ENCODE measurements at places on chromosomes 13 and 19.

- DNase-seq, result no peak
Observed at GRCh38 chr13:51006067-51006845, 96.7 kb downstream of the RNASEH2B start.

- DNase-seq, result no peak
Observed at GRCh38 chr13:63910511-63910910, 2494.9 kb upstream of the PCDH20 start.

DNA sequence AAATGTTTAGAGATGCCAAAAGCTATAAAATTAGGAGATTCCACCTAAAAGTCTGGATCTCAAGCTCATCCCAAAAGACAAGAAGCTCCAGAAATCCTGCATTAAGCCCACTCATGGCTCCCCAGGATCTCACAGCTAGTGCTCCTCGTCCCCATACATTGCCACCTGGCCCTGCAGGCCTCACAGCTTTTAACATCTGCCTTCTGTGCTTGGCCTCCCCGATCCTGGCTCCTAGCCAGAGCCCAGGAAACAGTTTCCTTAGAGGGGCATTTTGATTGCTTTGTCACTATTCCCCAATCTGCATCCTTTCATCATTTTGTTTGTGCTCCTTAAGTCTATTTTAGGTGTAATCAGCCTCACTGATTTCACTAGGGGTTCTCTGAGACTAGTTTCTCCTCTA, 14.5 kb upstream of the DCT start:
- no peak for DNase-seq

GRCh38 chr13:73608157-73608516, 526.1 kb downstream of the KLF12 start:
- DNase-seq, result no peak

- no peak for DNase-seq
Observed at GRCh38 chr19:45674946-45675345, 6.9 kb downstream of the GIPR start.

- DNase-seq, result no peak
Observed at GRCh38 chr13:70967564-70967963, 859.3 kb upstream of the KLHL1 start.

DNA sequence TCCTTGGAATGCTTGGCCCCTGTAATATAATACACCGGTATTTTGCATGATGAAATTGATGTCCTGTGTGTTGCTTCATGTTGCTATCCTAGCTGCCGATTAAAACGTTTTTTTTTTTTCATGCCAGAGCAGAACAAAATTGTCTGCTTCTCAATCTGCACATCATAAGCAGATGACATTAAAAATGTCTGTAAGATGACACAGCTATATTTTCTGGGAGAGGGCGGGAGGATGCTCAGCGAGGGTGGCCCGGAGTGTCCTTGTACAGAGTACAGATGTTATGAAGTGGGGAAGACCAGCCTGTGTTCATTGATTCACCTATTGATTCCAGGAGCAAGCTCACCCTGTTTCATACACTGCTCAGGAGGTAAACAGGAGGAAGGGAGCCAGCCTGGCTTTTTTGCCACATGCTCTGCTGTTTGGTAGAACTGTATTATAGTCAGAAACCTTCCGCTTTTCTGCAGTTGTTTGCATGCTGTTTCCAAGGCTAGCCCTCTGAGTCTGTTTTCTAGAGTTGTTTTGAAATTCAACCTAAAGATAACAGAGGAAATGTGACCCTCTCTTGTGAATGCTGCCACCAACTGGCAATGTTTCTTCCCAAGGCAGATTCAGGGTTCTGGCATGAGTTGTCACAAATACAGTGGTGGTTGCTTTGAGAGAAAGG, 4.7 kb upstream of the IRS2 start:
- no peak for DNase-seq

- DNase-seq, result no peak
Observed at GRCh38 chr13:100269837-100270236, 180.9 kb downstream of the PCCA start.

DNA sequence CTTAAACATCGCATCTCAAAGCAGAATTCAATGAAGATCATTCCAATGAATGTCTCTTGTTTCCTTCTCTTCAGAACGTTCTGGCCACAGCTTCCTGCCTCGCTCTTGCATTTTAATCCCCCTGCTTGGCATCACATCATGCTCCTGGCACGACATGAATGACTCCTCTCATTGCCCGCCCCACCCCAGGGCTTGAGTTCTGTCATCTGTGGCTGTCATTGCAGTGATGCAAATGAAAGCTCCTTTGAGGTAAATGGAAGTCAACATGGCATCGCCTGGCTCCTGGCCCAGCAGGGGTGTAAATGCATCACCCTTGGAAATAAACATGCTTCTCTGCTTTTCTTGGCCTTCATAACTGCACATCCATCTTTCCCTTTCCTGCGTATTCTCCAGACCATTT, 48.6 kb downstream of the SCEL start:
- no peak for DNase-seq

DNA sequence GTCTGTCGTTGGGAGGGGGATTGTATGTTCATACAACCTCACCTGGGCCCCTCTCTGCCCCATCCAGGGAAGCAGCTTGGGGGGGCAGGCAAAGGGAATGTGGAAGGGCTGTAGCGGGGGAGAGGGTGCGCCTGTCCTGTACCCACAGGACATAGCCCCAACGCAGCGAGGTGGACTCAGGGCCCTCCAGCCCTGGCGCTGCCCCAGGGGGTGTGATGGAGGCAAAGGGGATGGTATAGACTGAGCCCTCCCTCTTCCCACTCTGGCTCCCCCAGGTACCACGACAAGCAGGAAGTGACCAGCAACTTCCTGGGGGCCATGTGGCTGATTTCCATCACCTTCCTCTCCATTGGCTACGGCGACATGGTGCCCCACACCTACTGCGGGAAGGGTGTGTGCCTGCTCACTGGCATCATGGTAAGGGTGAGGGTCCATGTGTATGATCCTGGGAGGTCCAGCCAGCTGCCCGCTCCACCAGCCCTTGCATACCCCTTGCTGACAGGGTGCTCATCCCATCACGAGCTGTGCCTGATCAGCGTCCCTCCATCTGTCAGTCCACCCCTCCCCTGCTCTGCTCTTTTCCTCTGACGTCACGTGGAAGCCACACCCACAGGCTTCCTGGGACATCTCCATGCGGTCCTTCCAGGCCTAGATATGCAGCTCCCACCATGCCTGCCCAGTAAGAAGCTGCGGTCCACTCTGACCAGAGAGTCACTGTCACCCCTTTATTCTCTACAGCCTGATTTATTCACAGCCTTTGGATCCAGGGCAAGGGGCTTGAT, 18.3 kb downstream of the KCNN1 start:
- DNase-seq, result no peak

GRCh38 chr13:49112782-49113525, 107.2 kb upstream of the MLNR start:
- DNase-seq, result no peak

DNA sequence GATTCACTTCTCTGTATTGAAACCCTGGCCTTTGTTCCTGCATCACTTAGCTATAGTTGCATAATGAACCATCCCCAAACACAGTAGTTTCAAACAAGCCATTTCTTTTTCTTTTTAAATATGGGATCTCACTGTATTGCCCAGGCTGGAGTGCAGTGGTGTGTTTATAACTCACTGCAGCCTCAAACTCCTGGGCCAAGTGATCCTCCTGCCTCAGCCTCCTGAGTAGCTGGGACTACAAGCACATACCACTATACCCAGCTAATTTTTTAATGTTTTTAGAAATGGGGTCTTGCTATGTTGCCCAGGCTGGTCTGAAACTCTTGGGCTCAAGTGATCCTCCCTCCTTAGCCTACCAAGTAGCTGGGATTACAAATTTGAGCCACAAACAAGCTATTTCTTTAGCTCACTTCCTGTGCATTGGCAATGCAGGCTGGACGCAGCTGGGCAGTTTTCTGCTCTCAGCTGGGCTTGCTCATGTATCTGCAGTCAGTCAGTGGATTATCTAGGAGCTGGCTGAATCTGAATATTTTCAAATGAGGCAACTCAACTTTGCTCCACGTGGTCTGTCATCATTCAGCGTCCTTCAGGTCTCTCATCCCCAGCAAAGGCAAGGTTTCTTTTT, 49.5 kb upstream of the SIN3B start:
- DNase-seq, result no peak

- no peak for DNase-seq
Observed at GRCh38 chr13:21632196-21632595, 28.2 kb upstream of the MICU2 start.

GRCh38 chr13:108121406-108121805, 93.9 kb downstream of the LIG4 start:
- DNase-seq, result no peak

DNA sequence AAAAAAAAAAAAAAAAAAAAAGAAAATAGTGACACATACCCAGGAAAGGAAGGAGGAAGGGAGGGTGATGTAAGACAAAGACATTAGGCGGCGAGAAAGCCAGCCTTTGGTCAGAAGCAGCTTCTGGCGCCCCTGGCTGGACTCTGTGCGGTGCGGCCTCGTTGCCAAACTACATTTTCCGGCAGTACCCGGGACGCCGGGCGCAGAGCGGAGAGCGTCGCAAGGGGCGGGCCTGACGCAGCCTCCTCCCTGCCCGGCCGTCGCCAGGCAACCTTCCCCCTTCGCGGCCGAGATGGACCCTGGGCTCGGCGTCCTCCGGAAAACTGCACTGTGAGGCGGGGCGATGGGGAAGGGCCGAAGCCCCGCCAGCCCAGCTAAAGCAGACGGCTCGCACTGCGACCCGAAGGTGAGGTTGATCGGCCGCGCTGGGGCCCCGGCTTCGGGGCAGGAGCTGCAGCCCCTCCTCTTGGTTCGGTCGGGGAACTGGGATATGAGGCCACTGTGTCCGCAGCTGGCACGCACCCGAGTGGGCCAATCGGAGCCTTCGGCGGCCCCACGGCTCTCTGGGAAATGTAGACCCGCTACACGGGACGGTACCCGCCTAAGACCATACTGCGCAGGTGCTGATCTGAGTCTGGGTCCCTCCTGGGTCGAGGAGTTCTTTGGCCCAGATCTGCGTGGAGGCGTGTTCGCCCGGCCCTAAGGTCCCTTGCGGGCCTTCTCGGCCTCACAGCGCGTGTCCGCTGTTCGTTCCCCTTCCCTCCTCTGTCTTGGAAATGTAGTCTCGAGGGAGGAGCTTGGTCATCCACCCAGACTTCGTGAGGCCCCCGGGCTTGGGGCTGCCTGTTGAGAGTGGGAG, 2.3 kb upstream of the MZF1 start:
- DNase-seq, result peak; percentile 78

All from activated T-cell treated with anti-CD3 and anti-CD28 coated beads, Interleukin-2, amount 50 U/mL, for 1 hour (primary cell).